ENCODE measurements at places on chromosomes 2 and 18. TPM values are rescaled to one million over a fixed set of nuclear protein-coding genes. Genes with fewer than 3 reads are reported as not detected.

The SERPINE2 gene
- total RNA-seq: 153 TPM

The C2orf66 gene
- total RNA-seq: not detected

The PUM2 gene
- total RNA-seq: 55.5 TPM

The PSMA8 gene
- total RNA-seq: not detected

The CHN1 gene
- 29.0 TPM for total RNA-seq

The EGR4 gene
- total RNA-seq: 0.23 TPM

The NCKAP5 gene
- 4.7 TPM for total RNA-seq

The IL37 gene
- not detected for total RNA-seq

The NPC1 gene
- total RNA-seq: 57.5 TPM

GRCh38 chr2:72893594-72894319 is 6.5 kb downstream of the SPR start:
- peak; percentile 79 for DNase-seq
- no peak overlapping the region for H3K27ac ChIP-seq
- peaks cover 1% of the 10 kb centered on the region for H3K4me1 ChIP-seq
- peaks cover 10% of the 10 kb centered on the region for H3K27me3 ChIP-seq

DNA sequence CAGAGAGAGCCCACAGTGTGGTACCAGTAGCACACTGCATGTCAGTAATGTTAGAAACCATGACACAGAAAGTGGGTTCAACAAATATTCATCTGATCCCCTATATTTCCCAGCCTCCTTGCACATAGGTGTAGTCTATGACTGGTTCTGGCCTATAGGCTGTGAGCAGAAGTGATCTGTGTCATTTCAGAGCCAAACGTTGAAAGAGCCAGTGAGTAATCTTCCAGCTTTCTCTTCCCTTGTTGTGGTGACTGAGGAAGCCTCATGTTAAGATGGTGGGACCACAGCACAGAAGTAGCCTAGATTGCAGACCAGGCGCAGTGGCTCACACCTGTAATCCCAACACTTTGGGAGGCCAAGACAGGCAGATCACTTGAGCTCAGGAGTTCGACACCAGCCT is 4.1 kb downstream of the TMEM237 start:
- DNase-seq: no peak
- peaks cover 4% of the 10 kb centered on the region for H3K36me3 ChIP-seq
- H3K4me3 ChIP-seq: no peak overlapping the region
- no peaks in the 10 kb centered on the region for H3K27me3 ChIP-seq

DNA sequence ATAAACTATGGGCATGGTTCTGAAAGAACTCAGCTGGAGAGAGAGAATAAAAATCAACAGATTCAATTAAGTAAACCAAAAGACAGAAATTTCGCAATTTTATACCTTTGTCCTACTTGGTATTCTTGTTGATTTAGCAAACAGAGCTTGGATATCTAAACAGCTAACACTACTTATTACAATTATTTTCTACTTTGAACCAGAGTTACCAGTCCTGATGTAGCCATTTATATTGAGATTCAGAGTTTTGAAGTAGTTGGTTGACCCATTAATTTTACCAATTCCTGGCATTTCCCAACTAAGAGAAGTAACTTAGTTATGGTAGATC is 48.9 kb downstream of the ASXL2 start:
- no peak overlapping the region for H3K27ac ChIP-seq
- no peak for DNase-seq
- no peak overlapping the region for H3K4me3 ChIP-seq
- H3K27me3 ChIP-seq: no peaks in the 10 kb centered on the region
- no peaks in the 10 kb centered on the region for H3K36me3 ChIP-seq
- peaks cover 7% of the 10 kb centered on the region for H3K4me1 ChIP-seq

DNA sequence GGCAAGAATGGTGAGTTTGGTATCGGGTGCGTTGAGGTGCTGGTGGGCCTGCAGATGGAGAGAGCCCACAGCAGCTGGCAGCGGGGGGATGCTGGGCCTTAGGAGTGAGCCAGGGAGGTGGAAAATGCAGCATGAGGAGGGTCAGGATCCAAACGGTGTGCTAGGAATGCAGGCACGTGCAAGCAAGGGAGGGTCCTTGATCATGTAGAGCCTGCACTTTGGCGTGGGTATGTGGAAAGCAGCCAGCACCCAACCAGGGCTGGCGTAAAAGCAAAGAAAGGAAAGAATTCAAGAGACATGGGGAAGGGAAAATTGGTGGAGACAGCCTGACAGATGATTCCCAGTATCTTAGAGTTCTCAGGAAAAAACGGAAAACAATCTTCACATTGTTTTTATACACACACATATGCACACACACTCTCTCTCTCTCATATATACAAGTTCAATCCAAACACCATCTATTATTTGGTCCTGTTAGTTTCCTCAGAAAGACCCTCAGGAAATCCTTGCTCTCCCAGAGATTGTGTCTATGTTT is 46.3 kb downstream of the LTBP1 start:
- no peaks in the 10 kb centered on the region for H3K36me3 ChIP-seq
- no peak overlapping the region for H3K4me3 ChIP-seq
- DNase-seq: peak; percentile 15
- peaks cover 4% of the 10 kb centered on the region for H3K4me1 ChIP-seq
- no peaks in the 10 kb centered on the region for H3K27me3 ChIP-seq

DNA sequence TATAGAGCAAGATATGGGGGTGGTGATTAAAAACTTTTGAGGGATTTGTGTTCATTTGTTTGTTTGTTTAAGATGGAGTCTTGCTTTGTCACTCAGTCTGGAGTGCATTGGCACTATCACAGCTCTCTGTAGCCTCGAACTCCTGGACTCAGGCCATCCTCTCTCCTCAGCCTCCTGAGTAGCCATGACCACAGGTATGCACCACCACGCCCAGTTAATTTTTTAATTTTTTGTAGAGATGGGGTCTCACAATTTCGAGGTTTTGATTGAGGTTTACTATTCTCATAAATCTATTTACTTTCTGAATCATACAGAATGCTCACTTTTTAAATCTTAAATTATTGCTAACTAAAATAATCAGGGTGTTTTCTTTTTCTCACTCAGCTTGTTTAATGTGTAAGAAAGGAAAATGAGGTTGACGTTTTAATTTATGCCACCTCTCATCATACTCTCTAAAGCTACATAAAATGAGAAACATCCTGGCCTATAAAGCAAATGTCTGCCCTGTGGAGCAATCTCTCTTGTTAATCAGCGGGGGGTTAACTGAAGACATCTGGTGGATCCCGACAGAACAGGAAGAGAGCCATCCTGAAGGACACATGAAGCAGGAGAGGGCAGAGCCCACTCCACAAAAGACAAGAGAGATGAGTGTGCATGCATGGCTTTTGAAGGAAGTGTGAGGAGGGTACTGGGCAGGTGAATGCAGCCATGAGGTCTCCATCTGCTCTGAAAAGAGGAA is 589.1 kb upstream of the SLC8A1 start:
- H3K4me1 ChIP-seq: peaks cover 6% of the 10 kb centered on the region
- H3K27me3 ChIP-seq: no peaks in the 10 kb centered on the region
- H3K36me3 ChIP-seq: no peaks in the 10 kb centered on the region
- no peak overlapping the region for H3K27ac ChIP-seq
- no peak overlapping the region for H3K4me3 ChIP-seq
- no peak for DNase-seq

DNA sequence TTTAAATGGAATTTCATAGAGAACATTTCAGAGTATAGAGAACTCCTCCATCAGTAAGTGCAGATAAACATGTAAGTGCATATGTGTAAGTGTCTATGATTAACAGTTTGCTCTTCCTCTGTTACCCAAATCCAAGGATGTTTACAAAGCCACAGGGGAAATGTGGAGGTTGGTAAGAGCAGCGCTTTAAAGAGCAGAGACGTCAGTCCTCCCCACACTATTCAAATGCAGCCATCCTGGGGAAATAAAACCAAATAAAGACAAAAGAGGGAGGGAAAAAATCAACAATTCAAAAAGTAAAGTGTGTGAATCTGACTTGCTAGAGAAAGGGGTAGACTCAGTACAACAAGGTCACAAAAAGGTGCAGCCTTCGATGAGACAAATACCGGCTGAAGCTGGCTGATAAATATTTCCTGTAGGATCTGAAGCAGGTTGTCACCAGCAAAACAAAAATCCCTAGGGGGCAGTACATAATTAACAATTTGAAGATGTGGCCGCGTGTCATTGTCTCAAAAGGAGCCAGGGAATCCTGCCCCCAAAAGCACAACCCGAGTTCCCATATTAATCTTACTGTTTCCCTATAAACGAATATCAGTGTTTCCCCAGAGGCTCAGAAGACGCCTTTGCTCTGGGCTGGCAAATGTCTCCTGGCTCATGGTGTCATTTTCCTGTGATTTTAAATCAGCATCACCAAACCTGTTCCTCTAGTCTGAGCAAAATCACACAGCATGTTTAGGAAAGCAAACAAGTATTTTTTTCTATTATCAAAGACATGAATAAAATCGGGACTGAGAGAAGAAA is 216.5 kb downstream of the CDCA7 start:
- no peaks in the 10 kb centered on the region for H3K27me3 ChIP-seq
- no peaks in the 10 kb centered on the region for H3K36me3 ChIP-seq
- DNase-seq: peak; percentile 67
- peaks cover 19% of the 10 kb centered on the region for H3K4me1 ChIP-seq
- H3K27ac ChIP-seq: peak overlapping the region; percentile 69

DNA sequence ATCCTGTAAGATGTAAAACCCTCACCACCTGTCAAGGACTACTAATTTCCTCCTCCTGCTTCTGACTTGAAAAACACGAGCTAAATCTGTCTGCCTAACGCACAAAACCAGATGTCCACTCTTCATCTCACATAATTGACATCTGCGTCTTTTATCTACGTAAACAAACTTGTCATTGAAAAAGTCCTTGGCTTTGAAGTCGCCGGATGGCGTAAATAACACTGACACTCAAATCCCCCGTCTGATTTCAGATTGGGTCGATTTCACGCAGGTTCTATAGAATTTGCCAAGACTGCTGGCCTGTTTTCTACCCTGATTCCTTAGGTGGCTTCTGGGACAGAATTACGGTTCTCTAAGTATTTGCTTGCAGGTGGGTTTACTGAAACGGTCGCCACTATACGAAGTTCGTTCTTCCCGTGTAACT is 539 bp upstream of the MOB4 start:
- no peaks in the 10 kb centered on the region for H3K36me3 ChIP-seq
- H3K4me1 ChIP-seq: peaks cover 15% of the 10 kb centered on the region
- DNase-seq: peak; percentile 3

DNA sequence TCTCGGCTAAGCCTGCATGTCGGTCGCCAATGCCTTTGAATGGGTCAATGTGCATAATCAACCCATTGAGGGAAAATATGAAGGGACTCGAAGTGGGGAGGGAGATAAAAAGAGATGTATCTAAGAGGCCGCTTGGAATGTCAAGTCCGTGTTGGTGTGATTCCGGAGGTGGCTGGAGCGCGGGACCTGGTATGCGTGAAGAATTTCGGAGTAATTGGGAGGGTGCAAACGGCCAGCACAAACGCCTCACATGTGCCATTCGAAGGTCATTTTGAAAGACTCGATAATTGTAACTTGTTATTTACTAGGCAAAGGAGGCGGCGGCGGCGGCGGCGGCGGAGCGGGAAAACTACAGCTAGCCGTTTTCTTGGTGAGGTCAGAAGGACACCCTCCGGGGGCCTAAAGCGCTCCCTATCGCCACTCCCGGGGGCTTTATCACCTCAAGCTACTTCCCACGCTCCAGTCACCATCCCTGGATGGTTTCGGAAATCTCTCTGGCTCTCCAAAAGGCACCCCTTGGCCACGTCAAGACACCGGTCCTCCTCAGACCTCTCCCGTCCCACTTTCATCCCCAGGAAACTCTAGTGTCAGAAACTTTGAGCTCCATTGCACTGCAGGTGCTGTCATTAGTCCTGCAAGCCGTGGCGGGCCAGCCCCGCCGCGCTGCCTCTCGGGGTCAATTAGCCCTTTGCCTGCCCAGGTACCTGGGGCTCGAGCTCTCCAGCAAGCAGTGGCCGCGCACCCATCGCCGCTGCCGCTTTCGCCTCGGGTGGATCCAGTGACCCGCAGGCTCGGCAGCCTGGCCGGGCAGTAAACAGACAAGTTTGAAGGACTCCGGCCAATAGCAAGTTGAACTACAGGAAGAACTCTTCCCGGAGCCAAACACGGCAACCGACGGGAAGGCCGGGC is 1.5 kb downstream of the ERBB4 start:
- H3K4me3 ChIP-seq: peak overlapping the region; percentile 75
- peaks cover 4% of the 10 kb centered on the region for H3K4me1 ChIP-seq
- DNase-seq: peak; percentile 19
- H3K27me3 ChIP-seq: peaks cover 48% of the 10 kb centered on the region
